Natural killer cell (primary cell): ENCODE measurements at places on chromosomes 5 and 9. TPM values are rescaled to one million over a fixed set of nuclear protein-coding genes. Genes with fewer than 3 reads are reported as not detected.

The PCDHA13 gene
- total RNA-seq, result not detected

The CDC42SE2 gene
- total RNA-seq, result 166 TPM

The RGP1 gene
- 26.4 TPM for total RNA-seq

The AGXT2 gene
- not detected for total RNA-seq

DNA sequence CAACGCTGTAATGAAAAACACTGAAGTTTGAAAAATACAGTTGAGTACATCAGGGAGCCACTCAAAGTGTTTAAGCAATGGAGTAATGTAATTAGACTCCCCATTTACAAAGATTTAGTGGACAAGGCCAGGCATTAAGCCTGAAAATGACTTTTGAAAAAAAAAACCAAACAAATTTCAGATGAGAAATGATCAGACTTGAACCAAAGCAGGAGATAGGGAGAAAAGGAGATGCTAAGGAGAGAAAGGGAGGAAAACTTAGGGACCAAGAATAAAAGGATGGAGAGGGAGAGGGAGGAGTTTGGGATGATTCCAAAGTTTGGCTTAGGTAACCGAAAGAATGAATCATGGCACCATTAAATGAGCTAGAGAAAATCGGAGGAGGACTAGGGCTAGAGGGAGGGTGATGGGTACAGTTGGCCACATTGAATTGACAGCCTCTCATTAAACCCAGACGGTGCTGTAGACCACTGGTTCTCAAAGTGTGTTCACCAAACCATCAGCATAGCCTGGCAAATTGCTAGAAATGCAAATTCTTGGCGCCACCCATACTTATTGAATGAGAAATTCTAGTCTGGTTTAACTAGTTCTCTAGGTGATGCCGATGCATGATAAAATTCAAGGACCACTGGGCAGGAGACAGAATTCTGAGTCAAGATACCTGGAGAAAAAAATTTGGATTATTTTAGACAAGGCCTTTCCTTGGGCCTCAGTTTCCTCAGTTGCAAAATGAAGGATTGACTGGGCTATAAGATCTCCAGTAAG, 6.2 kb upstream of the CPEB4 start:
- DNase-seq, result no peak

DNA sequence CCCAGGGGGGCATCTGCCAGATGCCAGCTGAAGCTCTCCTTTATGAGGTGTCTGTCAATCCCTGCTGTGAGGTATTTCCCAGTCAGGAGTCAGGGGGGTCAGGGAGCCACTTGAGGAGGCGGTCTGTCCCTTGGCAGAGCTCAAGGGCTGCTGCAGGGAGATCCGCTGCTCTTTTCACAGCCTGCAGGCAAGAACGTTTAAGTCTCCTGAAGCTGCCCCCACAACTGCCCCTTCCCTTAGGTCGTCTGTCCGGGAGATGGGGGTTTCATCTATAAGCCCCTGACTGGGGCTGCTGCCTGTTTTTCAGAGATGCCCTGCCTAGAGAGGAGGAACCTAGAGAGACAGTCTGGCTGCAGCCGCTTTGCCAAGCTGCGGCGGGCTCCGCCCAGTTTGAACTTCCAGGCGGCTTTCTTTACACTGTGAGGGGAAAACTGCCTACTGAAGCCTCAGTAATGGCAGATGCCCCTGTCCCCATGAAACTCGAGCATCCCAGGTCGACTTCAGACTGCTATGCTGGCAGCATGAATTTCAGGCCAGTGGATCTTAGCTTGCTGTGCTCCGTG, 148.3 kb downstream of the RPS23 start:
- DNase-seq, result no peak

GRCh38 chr5:83470526-83471404, 779 bp upstream of the VCAN start:
- DNase-seq, result no peak

DNA sequence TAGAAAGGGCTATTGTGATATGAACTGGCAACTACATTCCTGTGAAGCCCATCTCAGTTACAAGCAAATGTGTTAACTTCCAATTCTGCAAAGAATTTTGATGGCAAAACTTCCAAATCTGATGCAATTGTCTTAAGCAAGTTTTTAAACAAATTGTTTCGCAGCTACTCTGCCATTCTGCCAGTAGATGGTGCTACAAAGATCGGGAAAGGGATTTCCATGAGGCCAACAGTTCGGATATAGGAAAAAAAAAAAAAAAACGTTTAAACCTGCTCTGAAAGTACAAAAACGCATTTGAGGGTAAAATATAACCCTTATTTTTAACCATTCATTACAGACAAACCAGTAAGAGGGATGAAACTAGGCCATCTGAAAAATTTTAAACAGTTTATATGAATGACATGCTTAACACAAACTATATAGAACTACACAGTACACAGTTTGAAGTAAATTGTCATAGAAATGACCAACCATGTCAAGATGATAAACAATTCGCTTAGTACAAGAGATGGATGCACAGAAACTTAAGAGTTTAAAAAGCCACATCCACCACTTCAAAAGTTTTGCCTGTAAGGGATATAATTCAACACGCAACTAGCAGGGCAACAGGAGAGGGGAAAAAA, 2.2 kb downstream of the HNRNPA0 start:
- no peak for DNase-seq

- DNase-seq, result peak; percentile 55
These were observed 15.3 kb downstream of the MYMK start for GRCh38 chr9:133509179-133510083.

DNA sequence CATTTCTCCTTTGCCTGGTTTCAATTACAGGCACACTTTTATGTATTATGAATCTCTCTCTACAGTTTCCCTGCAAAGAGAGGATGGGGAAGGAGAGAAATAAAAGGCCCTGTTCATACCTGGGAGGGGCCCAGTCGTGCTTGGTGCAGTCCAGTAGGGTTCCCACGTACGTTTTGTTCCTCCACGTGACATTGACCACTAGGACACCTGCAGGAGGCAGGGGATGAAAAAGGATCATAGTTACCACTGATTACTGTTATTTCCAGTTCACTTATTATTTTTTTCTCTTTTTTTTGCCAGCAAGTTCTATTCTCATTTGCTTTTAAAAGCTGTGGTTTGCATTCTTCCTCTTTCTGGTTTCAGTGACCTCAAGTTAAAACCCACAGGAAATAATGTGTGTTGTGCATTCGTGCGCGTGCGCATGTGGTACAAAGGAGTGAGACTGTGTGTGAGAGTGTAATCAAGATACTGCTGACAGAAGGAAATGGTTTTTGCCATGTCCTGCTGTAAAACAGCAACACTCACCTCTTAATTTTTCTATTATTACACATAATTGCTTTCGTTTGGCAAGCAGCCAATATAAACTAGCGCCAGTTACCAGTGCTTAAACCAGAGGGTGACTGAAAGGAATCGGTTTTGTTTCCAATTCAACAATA, 96.8 kb downstream of the ZNF608 start:
- DNase-seq, result peak; percentile 71

DNA sequence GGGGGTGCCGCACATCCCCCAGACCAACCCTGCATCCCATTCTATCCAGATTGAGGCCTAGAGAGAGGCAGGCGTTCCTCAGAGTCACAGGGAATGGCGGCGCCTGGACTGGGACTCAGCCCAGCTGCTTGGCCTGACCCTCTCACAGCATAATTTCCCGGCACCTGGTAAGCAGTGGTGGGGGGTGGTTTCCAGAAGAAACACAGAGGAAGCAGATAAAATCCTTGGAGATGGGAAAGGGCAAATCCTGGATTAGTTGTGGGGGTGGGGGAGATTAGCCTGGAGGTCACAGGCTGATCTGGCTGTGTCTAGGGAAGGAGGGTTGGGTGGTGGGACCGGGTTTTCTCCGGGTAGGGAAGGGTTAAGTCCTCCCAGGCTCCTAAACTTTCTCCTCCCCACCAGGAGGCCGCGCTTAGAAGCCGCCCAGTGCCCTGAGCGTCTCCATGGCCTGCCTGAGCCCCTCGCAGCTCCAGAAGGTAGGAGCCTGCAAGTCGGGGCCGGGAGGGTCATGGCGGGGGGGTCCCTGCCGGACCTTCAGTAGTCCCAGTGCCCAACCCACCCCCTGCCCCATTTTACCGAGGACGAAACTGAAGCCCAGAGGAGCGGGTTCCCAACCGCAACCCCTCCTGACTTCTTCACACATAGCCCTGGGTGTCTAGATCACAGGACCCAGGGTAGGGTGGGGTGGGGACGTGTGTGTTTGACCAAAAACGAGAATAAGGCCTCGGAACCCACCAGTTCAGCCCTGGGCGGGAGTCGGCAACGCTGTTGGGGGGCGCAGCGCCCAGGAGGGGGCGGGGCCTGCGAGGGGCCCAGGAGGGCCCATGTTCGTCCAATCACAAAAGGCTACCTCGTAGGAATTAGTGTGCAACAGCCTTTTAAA, 1.3 kb downstream of the PHYHD1 start:
- DNase-seq, result peak; percentile 37

GRCh38 chr9:137070201-137070905, at the start of gene SAPCD2:
Gene SAPCD2 (minus strand): TSS chr9:137070557. CDS start chr9:137070460, 97 bp downstream.
- peak; percentile 93 for DNase-seq

DNA sequence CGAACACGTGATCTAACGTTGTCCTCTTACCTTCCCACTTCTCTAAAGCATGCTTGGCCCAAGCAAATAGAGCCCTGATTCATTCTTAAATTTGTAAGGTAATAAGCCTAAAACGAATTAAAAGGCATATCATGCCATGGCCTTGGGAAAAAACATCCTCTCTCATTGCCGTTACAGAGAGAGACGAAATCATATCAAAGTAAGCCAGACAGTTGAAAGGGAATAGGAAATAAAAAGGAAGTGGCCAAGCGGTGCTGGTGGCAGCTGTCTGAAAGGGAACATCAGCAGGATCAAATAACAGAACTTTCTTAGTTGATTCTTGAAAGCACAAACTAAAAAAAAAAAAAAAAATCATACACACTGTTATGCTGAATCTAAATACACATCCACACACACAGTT, 49.1 kb upstream of the CDH6 start:
- no peak for DNase-seq

GRCh38 chr5:125210242-125210947, 464.0 kb upstream of the ZNF608 start:
- no peak for DNase-seq

DNA sequence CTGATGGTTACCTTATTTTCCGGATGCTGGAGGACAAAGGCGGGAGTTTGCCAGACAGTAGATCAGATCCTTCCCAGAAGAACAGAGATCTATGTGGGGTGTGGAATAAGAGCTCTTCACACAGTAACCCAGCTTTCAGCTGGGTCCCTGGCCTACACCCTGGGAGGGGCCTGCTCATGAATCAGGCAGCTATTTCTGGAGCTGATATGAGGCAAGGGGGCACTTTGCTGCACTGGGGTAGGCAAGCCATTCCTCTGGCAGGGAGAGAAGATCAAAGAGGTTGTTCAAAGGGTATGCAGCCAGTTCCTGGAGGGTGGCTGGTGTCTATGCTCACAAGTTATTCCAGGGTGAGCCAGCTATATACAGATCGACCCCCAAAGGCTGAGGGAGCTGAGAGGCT, 48.6 kb downstream of the CYSTM1 start:
- DNase-seq, result no peak

DNA sequence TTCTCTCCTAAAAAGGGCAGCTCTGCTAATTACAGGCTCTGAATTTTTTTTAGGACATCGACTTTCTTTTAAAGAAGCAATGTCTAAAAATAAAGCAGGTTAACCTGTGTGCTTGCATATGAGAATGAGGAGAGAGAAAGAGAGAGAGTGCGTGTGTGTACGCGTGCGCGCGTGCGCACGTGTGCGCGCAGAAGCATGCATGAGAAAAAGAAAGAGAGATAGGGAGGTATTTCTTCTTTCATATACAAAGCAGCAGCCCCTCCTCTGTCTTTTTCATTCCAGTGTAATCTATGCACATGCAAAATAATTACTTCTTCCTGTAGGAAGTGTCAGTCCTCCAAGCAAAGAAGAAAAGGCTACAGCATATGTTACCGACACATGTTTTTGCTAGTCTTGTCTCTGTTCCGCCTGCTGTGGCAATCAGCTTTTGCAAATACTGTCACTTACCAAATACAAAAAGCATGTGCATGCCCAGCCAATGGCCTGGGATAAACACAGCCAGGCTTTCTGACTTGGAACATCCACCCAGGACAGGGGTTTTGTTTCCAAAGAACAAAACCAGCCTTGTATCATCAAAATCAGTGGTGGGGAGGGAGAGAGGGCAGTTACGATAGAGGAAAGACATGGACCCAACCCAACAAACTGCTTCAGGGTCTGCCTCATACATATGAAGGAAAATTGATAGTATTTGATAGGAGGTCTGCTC, 252.3 kb upstream of the SLC24A2 start:
- no peak for DNase-seq

DNA sequence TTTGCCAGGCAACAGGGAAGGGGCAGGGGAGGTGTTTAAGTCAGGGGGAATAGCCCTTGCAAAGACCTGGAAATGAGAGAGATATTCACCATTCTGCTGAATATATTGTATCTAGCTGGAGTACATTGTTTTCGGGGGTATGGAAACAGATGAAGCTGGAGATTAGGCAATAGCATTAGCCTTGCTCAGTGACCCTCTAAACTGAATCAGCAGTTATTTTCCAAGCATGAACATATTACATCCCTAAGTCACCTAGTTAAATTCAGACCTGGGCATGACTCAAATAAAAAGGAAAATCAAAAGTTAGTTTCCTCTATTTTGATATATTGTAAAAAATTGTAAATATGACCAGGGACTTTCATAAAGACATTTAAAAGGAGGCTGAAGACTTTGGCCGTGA, 544.6 kb upstream of the TRPC7 start:
- no peak for DNase-seq

- no peak for DNase-seq
These were observed 55.5 kb downstream of the ROR2 start for GRCh38 chr9:91894536-91894935.

DNA sequence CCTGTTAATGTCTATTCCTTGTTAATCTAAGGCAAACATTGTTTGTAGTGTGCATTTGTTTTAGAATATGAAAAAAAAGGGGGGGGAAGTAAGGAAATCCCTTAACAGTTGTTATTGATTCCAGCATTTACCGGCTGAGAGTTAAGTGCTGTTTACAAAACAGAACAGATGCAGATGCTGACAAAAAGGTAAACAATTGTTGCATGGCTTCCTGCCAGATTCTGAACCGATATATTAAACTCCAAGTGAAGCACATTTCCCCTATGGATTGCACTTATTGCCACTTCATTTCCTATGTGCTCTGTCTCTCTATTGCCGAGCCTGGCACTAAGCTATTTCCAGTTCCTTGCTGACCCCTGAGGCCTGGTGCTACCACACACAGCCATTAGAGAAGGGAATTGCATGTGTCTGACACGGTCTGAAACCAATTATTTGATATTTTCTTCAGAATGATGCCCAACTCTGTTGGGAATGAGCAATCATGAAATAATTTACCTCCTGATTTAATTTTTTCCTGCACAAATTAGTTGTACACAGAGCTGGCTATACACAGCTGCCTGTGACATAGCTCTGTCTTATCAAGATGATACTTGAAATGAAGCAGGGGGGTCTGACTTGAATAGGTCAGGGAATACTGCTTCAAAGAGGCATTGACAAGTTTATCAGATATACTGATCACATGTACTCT, 109.8 kb downstream of the KIAA0825 start:
- DNase-seq, result no peak

GRCh38 chr5:154331232-154331631, 114.6 kb upstream of the SAP30L start:
- no peak for DNase-seq

DNA sequence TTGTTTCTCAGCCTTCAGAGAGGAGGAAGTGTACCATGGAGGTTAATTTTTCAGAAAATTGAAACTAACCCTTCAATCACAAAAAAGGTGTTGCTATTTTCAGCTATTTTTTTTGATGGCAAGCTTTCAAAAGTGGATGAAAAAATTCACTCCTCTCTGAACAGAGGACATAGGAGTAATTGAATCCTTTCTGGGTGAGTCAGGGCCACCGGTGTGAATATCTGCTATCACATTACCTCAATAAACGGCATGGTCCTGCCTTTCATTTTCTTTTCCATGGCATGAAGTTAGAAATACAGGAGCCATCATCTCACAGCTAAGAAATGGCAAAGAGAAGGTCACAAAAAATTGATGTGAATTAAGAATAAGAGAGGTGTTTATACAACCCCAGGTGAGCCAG, 90.2 kb upstream of the CCDC112 start:
- no peak for DNase-seq
